ENCODE measurements at places on chromosomes 13 and 19.

GRCh38 chr13:43764349-43764748 is 22.4 kb downstream of the ENOX1 start:
- DNase-seq = no peak

DNA sequence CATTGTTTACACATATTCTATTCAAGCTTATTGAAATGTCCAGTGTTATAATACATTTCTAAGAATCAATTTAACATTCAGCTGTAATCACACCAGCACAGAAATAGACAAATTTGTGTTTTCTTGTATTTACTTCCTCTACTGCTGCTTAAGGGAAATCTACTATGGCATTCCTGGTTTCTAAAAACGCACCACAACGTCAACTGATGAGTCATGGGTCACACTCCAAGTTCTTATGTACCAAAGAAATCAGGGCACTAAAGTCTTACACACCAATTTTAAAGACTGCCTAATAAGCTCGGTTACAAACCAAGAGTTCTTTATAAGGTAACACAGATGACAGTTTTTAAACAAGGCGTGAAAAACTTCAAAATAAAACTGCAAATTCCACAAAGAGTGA is 13.2 kb downstream of the LNX2 start:
- DNase-seq = no peak

- DNase-seq = no peak
Measured at GRCh38 chr19:38728752-38729541, 15.3 kb downstream of the CAPN12 start.

- peak; percentile 93 for DNase-seq
Measured at GRCh38 chr13:39510316-39510695, 92.7 kb downstream of the LHFPL6 start.

GRCh38 chr19:12665671-12666264 is 774 bp downstream of the MAN2B1 start:
- DNase-seq = no peak

DNA sequence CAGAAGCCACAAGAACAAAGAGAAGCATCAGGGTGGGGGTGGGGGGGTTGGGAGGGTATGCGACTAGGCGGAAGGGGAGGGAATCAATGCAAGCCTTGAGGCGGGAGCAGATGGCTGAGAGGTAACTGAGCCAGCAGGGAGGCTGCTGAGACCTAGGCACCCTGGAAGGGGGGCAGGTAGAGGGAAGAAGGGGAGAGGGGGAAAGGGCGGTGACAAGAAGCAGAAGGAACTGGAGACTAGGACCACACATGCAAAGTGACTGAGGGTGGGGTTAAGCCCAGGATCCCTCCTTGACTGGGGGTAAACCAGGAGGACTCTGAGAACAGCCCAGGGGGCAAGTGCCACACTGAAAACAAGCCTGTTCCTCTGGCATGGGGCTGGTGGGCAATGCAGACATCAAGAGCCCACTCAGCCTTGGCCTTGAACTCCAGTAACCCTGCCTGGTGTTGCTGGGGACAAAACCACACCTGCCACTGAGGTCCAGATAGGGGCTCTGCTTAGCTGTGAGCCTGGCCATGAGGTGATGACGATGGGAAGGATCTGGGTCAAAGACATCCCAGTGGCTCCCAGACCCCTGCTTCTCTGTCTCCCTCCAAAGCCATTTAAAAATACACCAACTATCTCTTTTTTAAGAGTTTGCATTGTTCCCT is 20.3 kb downstream of the OPA3 start:
- no peak for DNase-seq

DNA sequence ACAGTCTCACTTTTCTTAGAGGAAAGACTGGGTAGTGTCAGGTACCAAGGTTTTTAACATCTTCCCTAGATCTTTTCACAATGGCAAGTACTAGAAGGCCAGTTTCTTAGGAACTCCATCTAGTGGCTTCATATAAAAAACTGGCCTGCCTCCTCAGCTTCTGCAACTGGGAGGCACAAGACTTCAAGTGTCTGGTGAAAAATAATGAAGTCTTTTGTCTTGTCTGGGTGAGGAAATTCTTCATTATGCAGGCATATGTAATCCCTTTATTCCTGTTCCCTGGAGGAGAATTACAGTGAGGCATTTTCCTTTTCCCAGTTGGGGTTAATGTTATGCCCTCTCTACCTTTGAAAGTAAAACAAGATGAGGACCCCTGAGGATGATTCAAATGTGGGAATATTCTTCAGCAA is 300.5 kb downstream of the NALCN start:
- DNase-seq = no peak

DNA sequence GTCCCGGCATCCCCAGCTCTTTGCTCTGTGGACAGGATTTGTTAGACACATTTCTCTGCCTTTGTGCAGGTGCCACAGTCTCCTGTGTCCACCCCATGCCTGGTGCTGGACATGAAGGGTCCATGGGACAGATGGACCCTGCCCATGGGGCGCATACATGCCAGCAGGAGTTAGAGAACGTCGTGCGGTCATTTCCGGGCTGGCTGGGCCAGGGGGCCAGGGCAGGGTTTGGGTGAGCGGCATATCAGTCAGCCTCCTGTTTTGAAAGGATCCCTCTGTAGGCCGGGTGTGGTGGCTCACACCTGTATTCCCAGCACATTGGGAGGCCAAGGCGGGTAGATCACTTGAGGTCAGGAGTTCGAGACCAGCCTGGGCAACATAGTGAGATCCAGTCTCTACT is 11.0 kb downstream of the KLHL26 start:
- DNase-seq = no peak

GRCh38 chr13:77544758-77545338 is 9.3 kb downstream of the SCEL start:
- no peak for DNase-seq

DNA sequence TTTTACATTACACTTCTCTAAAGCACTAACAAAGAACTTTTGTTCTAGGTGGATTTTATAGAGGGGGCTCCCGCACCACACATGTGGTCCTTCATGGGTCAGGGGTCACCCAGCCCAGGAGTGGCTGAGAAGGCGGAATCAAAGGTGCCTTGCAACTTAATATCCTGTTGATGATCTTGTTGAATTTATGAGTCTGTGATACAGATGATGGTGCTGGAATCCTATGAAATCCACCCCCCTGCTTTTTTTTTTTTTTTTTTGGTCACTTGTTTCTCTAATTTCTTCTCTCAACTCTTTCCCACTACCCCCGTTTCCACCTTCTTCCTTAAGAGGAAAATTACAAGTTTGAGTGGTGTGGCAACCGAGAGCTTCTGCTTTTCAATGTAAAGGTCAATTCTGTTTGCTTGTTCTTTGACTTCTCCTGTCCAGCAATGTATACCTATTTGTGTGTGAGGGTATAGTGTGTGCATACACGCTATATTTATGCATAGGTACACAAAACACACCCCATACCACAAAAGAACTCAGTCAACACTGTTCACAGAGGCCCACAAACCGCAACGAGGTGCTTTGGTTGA is 4.2 kb upstream of the ZIC2 start:
- DNase-seq = no peak

DNA sequence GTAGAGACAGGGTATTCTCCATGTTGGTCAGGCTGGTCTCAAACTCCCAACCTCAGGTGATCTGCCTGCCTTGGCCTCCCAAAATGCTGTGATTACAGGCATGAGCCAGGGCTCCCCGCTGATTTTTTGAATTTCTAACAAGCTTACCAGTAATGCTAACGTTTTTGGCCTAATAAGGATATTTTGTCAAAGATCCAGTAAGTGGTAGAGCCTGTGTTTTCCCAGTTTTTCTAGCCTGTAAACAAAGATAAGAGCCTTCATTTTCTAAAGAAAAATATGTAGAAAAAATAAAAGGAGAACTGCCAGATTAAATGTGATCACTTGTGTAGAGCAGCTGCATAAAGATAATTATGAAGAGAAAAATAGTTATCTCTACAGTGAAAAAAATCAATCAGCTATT is 37.7 kb downstream of the ZNF93 start:
- no peak for DNase-seq

- DNase-seq = no peak
Measured at GRCh38 chr19:27846944-27847343, 1366.0 kb downstream of the UQCRFS1 start.

GRCh38 chr13:71661921-71662320 is 205.1 kb downstream of the DACH1 start:
- no peak for DNase-seq

GRCh38 chr19:14786421-14786851 is 8.1 kb upstream of the ADGRE2 start:
- DNase-seq = no peak

DNA sequence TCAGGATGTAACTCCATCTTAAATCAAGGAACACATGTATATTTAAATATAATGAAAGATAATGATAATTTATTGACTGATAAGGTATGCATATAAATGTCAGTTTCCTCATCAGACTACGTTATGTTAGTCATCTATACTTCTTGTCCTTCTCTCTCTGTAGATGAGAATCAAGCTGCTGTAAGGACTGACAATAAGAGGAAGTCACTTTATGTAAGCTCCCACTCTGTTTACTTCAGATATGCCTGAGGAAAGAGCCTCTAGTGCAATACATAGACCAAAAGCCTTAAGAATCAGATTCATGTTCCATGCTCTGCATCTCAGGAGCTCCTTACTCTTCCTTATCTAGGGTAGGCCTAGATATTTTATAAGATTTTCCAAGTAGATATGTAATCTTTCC is 9.6 kb upstream of the SLITRK6 start:
- DNase-seq = no peak

DNA sequence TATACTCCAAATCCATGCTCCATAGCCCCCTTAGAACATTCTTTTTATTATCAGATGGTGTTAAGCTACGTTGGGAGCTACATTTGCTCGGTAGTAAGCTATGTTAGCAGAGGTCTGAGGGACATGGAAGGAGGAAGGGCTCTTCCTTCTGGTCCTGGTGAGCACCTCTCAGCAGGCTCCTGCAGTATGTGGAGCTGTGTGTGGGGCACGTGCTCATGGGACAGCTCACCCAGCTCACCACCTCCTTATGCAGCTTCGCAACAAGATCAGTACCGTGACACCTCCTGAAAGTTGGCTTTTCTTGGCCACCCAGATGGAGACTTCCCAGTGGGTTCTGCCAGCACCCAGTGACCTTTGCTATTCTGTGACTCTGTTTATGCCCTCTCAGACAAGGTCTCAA is 400.5 kb upstream of the SLC10A2 start:
- no peak for DNase-seq

DNA sequence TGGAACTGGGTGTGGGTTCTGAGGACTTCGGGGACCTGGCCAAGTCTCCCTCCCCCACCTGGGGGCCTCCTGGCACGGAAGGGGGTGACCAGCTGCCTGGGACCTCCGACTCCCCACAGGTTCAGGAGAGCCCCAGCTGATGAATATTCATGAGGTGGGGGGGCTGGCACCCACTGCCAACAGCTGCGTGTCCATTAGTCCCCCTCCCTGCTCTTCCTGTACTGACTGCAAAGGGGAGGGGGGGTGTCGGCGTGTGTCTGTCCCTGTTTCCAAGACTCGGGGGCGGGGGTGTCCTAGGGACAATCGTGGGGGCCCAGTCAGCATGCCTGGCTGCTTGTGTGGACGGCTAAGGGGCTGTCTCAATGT is 10.6 kb upstream of the NFIX start:
- DNase-seq = peak; percentile 38

DNA sequence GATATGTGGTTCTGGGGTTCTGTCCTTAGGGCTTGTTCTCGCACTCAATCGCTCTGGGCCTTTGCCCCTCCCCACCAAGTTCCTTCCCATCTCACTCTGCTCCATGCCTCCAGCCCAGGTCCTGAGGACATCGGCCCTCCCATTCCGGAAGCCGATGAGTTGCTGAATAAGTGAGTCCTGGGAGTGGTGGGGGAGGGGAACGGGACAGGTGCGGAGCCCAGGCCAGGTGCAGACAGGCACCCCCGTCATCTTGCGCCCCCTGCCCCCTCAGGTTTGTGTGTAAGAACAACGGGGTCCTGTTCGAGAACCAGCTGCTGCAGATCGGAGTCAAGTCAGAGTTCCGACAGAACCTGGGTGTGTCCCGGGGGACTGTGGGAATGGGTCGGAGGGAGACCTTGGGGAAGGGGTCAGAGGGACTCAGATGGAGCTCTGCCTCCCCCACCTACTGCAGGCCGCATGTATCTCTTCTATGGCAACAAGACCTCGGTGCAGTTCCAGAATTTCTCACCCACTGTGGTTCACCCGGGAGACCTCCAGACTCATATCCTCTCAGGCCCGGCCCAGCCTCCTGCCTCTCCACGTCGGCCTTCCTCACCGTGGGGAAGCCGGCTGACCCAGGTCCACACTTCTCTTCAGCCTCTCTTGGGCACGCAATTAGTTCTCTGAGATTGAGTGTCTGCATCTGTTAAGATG is 10.1 kb downstream of the FUZ start:
- DNase-seq = no peak

- DNase-seq = no peak
Measured at GRCh38 chr13:48210178-48210577, 22.8 kb upstream of the ITM2B start.

DNA sequence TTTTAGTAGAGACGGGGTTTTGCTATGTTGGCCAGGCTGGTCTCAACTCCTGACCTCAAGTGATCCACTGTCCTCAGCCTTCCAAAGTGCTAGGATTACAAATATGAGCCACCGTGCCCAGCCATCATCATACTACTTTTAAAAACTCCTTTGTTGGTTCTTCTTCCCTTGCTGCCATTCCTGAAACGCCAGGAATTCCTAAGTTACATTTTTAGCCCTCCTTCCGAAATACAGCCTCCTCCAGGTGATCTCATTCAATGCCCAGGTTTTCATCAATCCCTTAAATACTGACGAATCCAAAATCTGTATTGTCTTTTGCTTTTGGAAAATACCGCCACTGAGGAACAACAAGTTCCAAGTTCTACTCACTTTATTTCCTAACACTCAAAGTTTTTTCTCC is 25.3 kb upstream of the EBPL start:
- no peak for DNase-seq

DNA sequence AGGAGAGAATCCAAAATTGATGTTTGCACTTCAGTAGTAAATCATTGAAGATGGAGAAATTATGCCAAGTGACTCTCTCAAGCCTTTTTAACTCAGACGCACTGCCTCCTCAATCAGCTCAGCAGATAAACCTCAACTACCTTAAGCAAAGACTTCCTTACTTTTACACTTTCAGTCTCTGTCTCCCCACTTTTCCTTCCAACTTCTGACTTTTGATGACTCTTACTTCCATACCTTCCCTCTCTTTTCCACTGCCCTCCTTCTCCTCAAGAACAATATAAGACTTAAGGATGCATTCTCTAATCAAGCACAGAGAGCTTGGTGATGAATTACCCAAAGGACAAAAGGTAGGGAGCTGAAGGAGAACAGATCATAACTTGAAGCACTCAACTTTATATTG is 4.8 kb upstream of the DACH1 start:
- no peak for DNase-seq

DNA sequence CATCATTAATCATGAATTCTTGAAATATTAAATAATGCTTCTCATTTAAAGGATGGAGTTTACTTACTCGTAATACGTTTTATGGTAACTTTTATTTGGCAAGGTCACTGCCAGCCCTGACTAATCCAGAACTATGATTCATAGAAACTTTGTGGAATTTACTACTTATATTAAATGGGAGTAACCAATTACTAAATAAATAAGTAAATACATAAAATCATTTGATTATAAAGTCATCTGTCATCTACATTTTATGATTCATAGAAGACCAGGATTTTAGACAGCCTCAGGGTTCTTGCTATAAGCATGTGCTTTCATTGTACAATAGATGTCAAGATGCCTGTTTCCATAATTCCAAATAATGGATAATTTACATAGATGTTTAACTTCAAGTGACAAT is 611.1 kb downstream of the TBC1D4 start:
- no peak for DNase-seq

All from COR-L47 (cell line).